ENCODE measurements at places on chromosomes 1 and 21. TPM values are rescaled to one million over a fixed set of nuclear protein-coding genes. Genes with fewer than 3 reads are reported as not detected.

The FRRS1 gene
- 5.6 TPM for total RNA-seq

The TRIM46 gene
- 0.94 TPM for total RNA-seq

The KLHDC8A gene
- not detected for total RNA-seq

The KCNH1 gene
- 9.3 TPM for total RNA-seq

The TAS1R1 gene
- 7.5 TPM for total RNA-seq

The TMEM51 gene
- total RNA-seq, result 9.5 TPM

The DNM3 gene
- 0.62 TPM for total RNA-seq

The NBPF15 gene
- 27.0 TPM for total RNA-seq

The LCE2A gene
- not detected for total RNA-seq

The AVPR1B gene
- not detected for total RNA-seq

The MLLT11 gene
- 79.8 TPM for total RNA-seq

The TLCD4 gene
- 5.3 TPM for total RNA-seq

The POU2F1 gene
- 7.6 TPM for total RNA-seq

The WNT3A gene
- total RNA-seq, result not detected

The CD48 gene
- total RNA-seq, result not detected

The C1orf146 gene
- not detected for total RNA-seq

The TEX38 gene
- total RNA-seq, result not detected

The CDCA8 gene
- 0.05 TPM for total RNA-seq

The PRRX1 gene
- 51.2 TPM for total RNA-seq

The TFF3 gene
- 3.1 TPM for total RNA-seq

The BATF3 gene
- 0.94 TPM for total RNA-seq

The CLDN8 gene
- not detected for total RNA-seq

The DSCAM gene
- total RNA-seq, result not detected

The ACTN2 gene
- total RNA-seq, result 220 TPM

The H6PD gene
- total RNA-seq, result 18.3 TPM

The FMO5 gene
- total RNA-seq, result 2.6 TPM

The RSPH1 gene
- total RNA-seq, result not detected

The USP24 gene
- 24.9 TPM for total RNA-seq

The TNNI3K gene
- 0.70 TPM for total RNA-seq

The KRTAP11-1 gene
- total RNA-seq, result not detected

The CHRNB2 gene
- 0.11 TPM for total RNA-seq

The FCN3 gene
- total RNA-seq, result not detected

The RNU1-3 gene
- not detected for total RNA-seq

The TPTE gene
- not detected for total RNA-seq

The AMY1A gene
- total RNA-seq, result not detected

The ADAM30 gene
- not detected for total RNA-seq

The NUF2 gene
- total RNA-seq, result not detected

The PAPPA2 gene
- 0.52 TPM for total RNA-seq

The CNN3 gene
- total RNA-seq, result 274 TPM
